Stimulated activated CD4-positive, alpha-beta T cell treated with anti-CD3 and anti-CD28 coated beads, Interleukin-1b, Interleukin-23, amount 100 ng/mL, for 4 hours (primary cell): ENCODE measurements at places on chromosomes 11 and 22.

GRCh38 chr11:122102426-122102825, 13.6 kb downstream of the BLID start:
- DNase-seq = no peak

GRCh38 chr11:45765836-45766235, 39.1 kb upstream of the SLC35C1 start:
- DNase-seq = no peak

- DNase-seq = no peak
Measured at GRCh38 chr22:39526736-39527171, 5.8 kb downstream of the RPS19BP1 start.

- DNase-seq = no peak
Measured at GRCh38 chr11:3139481-3140290, 25.4 kb downstream of the OSBPL5 start.

DNA sequence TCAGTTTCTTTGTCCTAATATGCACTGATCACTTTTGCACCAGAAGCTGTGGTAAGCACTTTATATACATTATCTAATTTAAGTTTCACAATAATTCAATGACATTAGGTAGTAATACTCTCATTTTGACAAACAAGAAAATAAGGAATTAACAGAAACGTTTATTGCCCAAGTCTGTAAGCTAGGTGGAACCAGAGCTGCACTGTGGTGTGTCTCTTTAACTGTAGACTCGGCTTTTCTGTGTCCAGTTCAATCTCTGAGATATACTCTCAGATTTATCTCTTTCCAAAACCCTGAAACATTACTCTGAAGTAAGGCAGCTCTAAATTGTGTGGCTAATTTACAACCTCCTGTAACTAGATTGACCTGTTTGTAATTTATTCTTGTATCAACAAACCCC, 101.1 kb downstream of the MUC15 start:
- DNase-seq = no peak

DNA sequence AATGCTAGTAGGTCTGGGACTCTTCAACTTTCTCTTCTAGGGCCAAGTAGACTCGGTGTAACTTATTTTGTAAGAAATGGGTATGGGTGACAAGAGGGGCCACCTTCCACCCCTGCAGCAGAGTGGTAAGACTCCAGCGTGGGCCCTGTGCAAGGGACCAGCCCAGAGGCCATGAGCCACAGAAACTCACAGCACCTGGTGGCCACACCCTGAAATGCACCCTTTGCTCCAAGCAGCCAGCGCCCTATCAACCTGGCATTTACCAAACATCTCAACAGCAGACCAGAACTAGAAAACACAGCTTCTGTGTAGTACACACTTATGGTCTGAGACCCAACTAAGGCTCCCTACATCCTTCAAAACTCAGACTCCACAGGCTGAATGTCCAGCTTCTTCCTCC, 5.7 kb downstream of the CDCA5 start:
- peak; percentile 74 for DNase-seq

DNA sequence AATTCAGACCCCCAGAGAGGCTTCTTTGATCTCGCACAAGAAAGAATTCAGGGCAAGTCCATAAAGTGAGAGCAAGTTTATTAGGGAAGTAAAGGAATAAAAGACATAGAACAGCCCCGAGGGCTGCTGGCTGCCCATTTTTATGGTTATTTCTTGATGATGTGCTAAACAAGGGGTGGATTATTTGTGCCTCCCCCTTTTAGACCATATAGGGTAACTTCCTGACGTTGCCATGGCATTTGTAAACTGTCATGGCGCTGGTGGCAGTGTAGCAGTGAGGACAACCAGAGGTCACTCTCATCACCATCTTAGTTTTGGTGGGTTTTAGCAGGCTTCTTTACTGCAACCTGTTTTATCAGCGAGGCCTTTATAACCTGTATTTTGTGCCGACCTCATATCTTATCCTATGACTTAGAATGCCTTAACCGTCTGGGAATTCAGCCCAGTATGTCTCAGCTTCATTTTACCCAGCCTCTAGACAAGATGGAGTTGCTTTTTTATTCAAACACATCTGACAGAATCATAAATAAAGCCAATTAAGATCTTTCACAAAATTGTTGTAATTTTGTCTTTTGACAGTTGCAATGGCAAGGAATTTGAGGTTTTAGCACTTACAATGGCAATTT, 7.6 kb downstream of the DDIAS start:
- DNase-seq = no peak

DNA sequence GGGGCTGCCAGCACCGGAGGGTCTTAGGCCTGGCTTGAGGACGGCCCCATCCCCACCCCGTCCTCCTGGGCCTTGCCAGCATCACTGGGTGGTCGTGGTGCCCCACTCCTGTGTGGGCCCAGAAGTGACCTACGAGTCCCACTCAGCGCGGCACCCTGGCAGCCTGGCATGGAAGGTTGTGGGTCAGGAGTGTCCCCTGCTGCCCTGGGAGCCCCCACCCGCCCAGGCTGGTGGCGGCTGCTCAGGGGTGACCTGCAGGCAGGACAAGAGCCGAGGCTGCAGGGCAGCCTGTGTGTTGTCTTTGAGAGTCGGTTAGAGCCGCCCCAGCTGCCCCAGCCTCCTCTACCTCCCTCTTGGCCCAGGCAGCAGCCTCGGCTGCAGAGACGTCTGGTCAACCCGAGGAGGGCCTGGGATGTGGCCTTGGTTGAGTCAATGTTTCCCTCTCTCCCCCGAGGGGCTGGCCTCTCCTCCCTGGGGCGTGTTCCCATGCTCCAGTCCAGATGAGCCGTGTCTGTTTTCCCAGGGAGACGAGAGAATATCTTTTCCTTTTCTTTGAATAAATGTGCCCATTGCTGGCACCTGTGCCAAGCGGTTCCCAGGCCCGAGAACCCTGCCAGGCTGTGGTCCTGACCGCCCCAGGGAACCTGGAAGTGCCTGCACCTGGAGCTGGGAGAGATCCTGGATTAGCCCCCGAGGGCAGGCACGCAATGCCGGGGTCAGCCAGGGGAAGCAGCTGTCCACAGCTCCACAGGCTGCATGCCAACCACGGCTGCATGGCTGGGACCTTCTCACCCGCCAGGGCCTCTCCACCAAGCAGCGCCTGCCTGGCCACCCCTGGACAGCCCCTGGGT, 35.7 kb upstream of the MUC5AC start:
- no peak for DNase-seq
